Stimulated activated CD8-positive, alpha-beta memory T cell treated with anti-CD3 and anti-CD28 coated beads, Interleukin-15, amount 100 ng/mL, for 1 hour (primary cell): ENCODE measurements at places on chromosomes 5 and 9.

- DNase-seq, result no peak
Measured at GRCh38 chr9:134403292-134403681, 77.0 kb downstream of the RXRA start.

DNA sequence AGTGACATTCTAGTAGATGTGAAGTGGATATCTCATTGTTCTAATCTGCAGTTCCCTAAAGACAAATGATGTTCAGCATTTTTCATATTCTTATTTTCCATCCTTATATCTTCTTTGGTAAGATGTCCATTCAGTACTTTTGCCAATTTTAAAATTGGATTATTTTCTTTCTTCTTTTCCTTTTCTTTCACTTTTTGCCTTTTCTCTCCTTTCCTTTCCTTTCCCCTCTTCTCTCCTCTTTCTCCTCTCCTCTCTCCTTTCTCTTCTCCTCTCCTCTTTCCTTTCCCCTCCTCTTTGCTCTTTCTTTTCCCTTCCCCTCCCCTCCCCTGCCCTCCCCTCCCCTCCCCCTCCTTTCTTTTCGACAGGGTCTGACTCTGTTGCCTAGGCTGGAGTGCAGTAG lies 10.1 kb downstream of the ZFYVE16 start:
- no peak for DNase-seq

DNA sequence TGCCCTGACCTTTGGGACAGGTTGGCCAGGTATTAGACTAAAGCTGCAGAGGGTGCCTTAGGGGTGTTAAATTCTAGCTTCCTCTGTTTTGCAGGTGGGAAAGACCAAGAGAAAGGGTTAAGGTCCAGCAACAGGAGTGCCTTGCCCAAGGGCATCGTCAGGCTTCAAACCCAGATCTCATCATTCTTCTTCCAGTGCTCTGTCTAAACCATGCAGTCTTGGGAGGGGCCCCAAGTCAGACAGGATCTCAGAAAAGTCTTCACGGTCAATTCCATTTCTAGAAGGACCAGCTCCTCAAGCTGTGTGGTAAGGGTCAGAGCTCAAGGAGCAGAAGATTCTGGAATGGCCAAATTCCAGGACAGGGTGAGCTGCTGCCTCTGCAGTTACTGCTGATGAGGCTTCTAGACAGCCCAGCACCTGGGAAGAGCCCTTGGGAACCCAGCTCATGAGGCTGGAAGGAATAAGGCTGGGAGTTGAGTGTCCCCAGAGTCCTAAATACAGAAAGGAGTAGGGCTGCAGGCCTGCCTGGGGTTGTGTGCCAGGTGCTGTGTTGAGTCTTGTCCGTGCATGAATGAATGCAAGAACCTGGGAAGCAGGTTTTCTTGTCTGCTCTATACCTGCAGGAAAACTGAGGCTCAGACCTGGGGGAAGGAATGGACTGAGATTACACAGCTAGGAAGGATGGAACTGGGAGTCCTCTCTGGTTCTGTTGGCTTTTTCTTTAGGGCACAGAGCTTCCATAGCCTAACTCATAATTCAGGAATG lies 69.3 kb downstream of the WWC1 start:
- DNase-seq, result no peak

GRCh38 chr9:83138422-83139135 lies 75.6 kb upstream of the RASEF start:
- no peak for DNase-seq

- DNase-seq, result no peak
Measured at GRCh38 chr5:68251804-68252522, 36.4 kb downstream of the PIK3R1 start.

GRCh38 chr9:121088576-121088975 lies 13.8 kb downstream of the CNTRL start:
- DNase-seq, result no peak

GRCh38 chr5:6496207-6496584 lies 47.5 kb downstream of the UBE2QL1 start:
- no peak for DNase-seq

- no peak for DNase-seq
Measured at GRCh38 chr5:135011355-135012032, 22.5 kb downstream of the PITX1 start.

- no peak for DNase-seq
Measured at GRCh38 chr5:102873379-102873932, 118.4 kb downstream of the PAM start.
